ENCODE measurements at places on chromosomes 5 and 9.

- no peak for DNase-seq
Observed at GRCh38 chr5:15440434-15440833, 59.5 kb upstream of the FBXL7 start.

DNA sequence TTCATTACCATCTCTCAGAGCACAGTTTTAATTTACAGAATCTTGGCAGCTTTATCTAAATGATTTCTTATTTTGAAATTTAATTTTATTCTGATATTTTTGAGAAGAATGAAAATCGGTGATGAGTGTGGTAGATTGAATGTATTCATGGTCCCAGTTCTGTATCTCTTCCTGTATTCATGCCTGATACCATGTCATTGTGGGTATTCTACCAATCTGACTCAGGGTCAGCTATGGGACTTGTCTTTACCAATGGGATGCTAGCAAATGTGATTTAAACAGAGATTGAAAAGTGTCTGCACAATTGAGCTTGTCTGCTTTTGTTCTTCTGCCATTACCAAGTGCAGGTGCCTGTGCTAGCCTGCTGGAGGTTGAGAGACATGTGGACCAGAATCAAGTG lies 17.8 kb upstream of the ZNF618 start:
- no peak for DNase-seq

DNA sequence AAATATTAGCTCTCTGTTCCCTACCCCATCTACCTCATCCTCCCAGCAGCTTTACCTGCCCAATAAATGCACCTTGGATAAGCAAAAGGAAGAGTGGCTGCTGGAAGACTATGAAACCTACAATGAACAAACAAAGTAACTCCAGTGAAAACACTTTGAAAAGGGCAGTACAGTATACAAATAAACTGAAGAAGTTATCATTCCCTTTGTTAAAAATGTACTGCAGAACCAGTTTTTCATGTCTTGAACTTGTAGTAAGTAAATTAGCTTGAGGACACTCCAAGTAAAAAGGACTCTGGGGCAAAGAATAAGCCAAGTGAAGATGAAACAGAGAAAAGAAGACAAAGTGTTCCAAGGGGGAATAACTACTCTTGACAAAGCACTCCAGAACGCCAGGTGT lies 457.1 kb downstream of the DTWD2 start:
- no peak for DNase-seq

GRCh38 chr5:158198636-158199035 lies 339.7 kb upstream of the CLINT1 start:
- no peak for DNase-seq

- DNase-seq = no peak
Observed at GRCh38 chr9:81423589-81424326, 265.6 kb downstream of the TLE1 start.

DNA sequence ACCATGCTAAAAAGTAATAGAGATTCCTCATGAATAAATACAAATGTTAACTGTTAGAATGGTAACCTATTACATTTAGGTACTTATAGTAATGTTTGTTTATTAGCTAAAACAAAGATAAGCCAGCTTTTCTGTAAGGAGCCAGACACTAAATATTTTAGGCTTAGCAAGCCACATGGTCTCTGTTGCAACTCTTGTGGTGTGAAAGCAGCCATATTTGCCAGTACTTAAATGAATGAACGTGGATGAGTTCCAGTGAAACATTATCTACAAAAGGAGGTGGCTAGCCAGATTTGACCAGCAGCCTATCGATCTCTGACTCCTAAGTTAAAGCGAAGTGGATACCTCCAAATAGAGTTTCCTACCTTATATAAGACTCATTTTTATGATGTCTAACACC lies 331.6 kb downstream of the CDH12 start:
- no peak for DNase-seq

GRCh38 chr9:3087697-3088096 lies 243.8 kb upstream of the PUM3 start:
- DNase-seq = no peak

DNA sequence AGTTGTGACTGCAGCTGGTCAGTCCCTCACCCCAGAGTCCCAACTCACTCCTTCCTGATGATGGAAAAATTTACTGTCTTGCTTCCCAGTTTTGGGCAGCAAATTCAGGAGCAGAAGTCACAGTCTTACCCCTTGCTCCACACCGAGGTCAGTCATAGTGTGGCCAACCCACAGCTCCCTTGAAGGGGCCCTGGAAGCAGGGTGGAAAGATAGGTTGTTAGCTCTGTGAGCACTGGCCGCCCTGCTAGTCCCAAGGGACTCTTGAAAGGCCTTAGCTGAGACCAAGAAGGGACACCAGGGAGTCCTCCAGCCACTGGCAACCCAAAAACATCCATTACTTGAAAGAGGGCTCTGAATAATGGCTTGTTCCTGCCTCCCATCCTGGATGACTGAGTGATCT lies 40.0 kb downstream of the GSN start:
- DNase-seq = no peak

- no peak for DNase-seq
Observed at GRCh38 chr9:16530669-16531642, 339.5 kb downstream of the BNC2 start.

DNA sequence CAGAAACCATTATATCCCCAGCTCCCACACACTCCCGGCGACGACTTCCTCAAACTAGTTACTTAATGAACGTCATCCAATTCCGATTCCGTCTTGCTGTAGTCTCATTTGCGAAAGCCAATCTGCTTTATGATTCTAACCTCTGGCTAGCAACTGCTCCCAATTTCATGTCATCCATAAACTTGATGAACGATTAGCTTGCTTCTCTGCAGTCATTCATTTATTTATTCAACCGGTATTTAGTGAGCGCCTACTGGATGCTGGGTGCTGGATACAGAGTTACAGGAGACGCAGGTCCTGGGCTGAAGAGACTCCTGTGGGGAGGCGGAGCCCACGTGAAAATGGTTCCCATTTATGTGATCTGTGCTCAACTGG lies 46.2 kb downstream of the TSPAN17 start:
- no peak for DNase-seq

DNA sequence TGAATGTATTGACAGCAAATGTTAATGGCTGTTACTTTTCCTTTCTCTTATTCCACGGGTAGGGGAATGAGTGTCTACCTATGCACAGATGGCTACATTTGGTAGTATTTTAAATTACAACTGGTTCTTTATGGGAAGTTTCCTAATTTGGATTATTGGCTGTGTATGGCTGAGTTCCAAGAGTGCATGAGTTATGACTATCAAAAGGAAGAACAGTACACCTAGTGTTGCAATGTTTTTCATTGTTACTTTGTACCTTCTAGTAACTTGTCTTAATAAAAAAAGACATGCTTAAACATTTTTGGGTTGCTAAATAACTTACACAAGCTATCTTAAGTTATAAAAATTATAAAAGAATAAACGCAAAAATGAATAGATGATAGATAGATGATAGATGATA lies 35.8 kb upstream of the MAMDC2 start:
- no peak for DNase-seq

GRCh38 chr5:6243706-6244338 lies 134.5 kb downstream of the MED10 start:
- no peak for DNase-seq

DNA sequence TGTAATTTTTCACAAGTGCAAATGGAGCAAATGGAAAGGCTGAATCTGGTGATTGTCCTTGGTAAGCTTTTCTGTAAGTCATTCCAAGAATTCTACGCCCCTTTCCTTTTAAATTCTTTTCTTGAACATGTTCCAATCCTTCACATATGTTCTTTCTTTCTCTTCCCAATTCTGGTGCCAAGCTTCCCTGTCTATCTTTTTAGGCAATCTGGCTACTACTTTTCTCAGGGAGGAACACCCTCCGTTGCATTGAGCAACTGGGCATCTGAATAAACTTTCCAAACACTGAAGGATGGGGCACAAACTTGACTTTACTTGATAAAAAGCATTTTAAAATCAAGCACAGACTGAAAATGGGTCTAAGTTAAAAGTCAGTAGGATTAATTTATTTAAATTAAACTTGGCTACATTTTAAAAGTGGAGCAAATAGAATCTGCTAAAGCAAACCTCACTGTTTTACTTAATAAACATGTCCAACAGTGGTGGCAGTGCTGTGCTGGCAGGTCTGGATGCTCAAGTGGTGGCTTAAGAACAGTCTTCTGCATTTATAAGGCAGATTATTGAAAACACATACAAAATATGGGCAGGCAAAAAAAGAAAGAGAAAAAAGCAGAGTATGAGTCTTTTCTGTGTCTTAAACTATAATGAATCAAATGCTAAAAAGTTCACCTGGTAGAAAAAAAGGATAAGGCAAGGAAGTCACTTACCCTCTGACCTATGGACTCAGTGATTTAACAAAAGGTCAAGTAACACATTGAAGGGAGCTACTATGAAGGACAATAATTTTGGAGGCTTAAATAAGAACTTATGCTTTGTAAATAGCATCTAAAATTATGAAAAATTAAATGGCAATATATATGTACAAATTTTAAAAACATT lies 5.4 kb downstream of the ELL2 start:
- no peak for DNase-seq

GRCh38 chr5:173291722-173292658 lies 36.2 kb downstream of the STC2 start:
- no peak for DNase-seq

DNA sequence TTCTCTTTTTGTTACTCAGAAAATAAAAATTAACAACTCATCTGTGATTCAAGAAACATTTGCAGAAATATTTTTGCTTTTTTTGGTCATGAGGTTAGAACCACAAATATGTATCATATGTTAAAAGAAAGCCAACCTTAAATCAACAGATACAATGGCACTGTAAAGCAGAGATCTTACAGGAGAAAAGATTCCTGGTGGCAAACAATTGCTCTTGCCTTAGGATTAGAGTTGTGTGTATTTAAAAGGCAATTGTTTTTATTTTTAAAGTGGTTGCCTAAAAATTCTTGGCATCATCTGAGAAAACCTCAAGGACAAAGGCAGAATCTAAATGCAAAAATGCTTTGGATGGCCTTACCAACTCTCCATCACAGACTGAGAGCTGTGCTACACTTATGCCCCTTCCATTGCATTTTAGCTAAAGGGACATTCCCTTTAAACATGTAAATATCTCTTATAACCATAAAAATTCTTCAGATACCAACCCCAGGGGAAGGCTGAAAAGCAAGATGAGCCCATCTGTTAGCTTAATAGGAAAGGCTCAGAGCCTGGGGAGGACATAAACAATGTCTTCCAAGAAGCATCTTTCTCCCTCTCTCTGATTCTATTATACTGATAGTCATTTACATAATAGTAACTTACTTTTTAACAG lies 100.4 kb downstream of the FAM114A2 start:
- no peak for DNase-seq

GRCh38 chr9:102237520-102237919 lies 499.1 kb upstream of the GRIN3A start:
- no peak for DNase-seq

DNA sequence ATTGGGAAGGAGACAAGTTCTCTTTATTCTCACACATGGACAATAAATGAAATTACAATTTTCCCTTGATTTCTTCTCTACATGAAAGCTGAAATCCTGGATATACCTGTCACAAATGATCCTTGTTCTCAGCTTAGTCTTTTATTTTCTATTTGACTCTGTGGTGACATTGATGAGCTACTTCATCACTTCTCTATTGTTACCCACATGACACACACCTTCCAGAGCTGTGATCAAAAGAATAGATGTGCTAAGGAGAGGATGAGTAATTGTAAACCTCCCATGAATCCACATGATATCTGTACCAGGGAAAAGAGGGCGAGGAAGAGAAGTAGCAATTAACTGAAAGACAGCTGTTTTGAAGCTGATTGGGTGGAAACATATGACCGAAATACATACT lies 102.0 kb downstream of the CAVIN4 start:
- DNase-seq = no peak

GRCh38 chr5:79544131-79544530 lies 30.2 kb upstream of the HOMER1 start:
- DNase-seq = no peak

DNA sequence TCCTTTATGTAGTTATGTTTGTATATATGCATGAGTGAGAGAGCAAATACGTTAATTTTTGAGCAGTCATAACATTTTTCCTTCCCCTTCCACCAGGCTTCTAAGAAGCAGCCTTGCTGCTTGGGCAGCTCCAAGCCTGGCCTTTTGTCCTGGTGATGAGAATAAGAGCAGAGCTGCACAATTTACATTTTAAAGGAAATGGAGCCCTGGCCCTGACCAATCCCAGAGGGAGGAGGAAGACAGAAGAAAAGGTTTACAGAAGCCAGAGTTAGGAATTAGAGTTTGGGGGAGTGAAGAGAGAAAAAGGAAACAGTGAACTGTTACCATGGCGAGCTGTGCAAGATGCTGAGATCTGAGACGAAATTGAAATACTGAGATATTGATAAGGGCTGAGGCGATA lies 25.3 kb upstream of the EFNA5 start:
- no peak for DNase-seq

GRCh38 chr5:93886098-93886806 lies 144.9 kb upstream of the POU5F2 start:
- no peak for DNase-seq

DNA sequence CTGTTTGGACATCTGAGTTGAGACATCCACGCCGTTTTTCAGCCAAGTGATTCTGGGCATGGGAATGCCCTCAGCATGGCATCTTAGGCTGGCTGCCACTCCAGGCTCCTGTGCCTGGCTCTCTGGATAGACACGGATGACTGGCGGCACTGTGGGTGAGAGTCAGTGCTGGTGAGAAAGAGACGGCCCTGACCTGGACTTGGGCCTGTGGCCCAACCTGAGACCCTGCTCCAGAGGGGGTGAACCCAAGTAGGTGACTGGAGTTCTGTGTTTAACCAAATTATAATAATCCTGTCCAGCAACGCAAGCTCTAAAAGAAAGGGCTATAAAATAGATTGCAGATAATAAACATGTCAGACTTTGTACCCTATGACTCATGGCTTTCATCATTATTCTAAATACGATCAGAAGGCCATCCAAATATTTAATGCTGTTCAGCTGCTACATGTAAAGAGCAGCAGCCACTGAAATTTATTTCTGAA lies 173.9 kb downstream of the HSPA4 start:
- DNase-seq = no peak
